Cardiac muscle cell (in vitro differentiated cells and primary cell): ENCODE measurements at places on chromosomes 6 and 20.

- DNase-seq: no peak
Measured at GRCh38 chr20:22465622-22466446, 118.5 kb downstream of the FOXA2 start.

- no peak for DNase-seq
Measured at GRCh38 chr6:4958624-4959023, 45.2 kb downstream of the RPP40 start.

- no peak for DNase-seq
Measured at GRCh38 chr6:130140084-130140483, 82.7 kb downstream of the SAMD3 start.

DNA sequence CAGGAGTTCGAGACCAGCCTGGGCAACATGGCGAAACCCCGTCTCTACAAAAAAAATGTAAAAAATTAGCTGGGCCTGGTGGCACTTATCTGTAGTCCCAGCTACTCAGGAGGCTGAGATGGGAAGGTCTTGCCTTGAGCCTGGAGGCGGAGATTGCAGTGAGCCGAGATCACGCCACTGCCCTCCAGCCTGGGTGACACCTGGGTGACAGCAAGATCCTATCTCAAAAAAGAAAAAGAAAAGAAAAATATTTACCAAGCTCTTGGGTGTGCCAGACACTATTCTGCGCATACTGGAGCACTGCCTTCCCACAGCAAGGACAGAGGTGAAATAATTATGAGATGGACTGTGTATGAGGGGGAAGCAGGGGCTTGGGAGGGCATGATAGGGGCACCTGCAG is 19.6 kb downstream of the POFUT1 start:
- no peak for DNase-seq

- DNase-seq: no peak
Measured at GRCh38 chr6:44542401-44543116, 155.1 kb downstream of the CDC5L start.

GRCh38 chr6:112502351-112503090 is 155.4 kb downstream of the RFPL4B start:
- peak; percentile 35 for DNase-seq

DNA sequence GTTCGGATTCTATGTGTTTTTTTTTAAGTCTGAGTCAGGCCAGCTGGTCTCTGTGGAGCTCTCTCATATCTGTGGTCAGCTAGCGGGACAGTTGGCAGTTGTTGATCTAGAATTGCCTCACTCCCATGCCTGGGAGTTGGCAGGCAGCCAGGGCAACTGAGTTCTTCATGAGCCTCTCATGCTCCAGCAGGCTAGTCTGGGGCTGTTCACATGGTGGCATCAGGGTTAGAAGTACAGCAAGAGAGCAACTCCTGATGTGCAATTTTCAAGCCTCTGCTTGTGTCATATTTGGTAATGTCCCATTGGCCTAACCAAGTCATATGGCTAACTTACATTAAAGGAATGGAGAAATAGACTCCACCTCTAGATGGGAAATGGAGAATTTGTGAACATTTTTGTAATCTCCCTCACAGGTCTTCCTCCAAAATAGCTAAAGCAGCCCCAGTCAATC is 6.7 kb upstream of the IFT52 start:
- peak; percentile 99 for DNase-seq

DNA sequence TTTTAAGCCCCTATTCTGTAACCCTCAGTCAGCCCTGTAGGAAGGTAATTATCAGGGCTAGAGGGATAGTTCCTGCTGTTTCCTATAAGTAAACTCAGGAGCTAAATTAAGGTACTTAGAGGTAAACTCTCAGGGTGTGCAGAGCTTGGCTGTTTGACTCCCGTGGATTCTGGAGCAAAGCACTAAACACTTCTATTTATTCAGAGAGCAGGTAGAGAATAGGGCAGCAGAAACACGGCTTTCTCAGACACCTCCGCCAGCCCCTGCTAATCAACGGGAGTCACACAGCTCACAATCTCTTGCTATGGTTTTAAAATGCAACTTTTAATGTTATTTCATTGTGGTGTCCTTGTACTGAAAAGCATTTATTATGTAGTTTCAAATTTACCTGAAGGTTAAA is 21.8 kb downstream of the PRKN start:
- no peak for DNase-seq

DNA sequence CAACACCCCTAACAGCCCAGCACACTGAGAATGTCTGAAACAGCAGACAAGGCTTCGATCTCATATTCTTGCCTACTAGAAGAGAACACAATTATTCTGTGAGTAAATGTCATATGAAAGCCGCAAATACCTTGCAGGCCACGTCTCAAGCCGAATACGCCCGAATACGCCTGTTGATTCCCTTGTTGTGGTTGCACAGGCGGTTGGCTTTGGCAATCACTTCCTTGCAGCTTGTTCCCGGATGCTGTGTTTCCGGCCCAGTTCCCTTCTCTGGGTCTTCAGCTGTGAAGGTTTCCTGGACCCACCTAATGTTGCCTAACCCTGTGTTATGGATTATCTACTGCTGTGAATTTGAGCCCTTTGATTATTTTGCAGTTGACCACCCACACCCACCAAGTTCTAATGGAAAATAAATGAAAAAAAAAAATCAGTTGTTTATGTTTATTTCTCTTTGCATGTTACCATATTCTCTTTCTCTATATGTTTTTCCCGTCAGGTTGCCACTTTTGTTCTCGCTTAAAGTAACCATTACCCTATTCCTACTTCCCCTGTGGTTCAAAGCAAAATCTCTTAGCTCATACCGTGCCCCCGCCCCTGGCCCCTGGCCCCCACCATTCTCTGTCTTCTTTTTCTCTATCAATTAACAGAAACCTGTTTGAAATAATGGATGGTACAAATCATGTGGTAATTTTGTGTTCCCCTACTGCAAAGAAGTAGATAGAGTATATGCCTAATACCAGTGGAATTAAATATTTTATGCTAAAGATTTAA is 172.4 kb downstream of the ADGB start:
- peak; percentile 13 for DNase-seq

DNA sequence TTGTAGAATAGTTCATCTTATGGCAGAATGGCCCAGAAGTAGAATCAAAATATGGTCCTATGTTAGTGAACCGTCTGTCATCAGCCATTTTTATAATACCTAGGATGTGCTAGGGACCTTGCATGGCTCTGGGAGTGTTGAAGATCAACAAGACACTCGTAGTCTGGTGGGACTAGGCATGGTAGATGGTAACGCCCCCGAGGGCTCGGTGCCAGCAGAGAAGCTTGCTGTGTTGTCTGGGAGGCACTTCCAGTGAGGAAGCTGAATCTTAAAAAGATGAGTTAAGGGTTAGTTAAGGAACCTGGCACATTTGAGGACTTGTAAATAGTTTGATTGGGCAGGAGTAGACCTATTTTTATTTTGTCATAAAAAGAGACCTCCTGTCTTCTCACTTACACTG is 82.4 kb downstream of the MAP3K4 start:
- DNase-seq: no peak

- DNase-seq: no peak
Measured at GRCh38 chr6:144652292-144652891, 367.3 kb downstream of the UTRN start.

DNA sequence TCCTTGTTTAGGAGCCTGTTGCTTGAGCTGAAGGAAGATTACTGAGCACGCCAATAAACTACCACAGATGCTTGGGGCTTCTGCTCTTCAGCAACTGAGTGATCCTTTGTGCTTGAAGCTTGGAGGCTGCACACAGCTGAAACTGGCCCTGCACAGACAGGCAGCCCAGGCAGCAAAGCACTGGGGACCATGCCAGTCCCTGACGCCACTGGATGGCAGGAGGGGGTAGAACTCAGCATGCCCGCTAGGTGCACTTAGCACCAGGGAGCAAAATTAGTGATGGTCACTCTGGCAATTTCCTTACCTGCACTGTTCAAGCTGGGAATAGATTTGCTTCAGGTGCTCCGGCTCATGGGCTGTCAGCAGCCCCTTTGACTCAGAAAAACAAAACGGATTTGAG is 91.5 kb downstream of the FAM50B start:
- DNase-seq: no peak

- DNase-seq: no peak
Measured at GRCh38 chr20:24998631-24999445, 6.3 kb upstream of the APMAP start.

DNA sequence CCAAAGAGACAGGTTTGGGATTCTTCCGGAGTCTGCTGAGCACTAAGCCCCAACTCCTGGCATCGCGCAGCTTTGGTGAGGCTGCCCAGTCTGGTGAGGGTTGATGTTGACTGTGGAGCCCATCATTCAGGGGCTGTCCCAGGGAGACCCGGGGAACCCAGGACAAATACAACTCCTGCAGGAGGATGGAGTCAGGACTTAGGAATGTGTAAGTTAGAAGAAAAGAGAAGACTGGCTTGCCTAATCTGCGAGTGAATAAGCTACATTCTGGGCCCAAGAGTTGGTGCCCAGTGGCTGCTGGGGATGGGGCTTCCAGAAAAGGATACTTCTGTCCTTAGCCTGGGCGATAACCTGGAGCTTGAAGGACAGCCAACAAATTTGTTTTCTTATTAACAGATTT is 47.9 kb downstream of the STK35 start:
- no peak for DNase-seq

DNA sequence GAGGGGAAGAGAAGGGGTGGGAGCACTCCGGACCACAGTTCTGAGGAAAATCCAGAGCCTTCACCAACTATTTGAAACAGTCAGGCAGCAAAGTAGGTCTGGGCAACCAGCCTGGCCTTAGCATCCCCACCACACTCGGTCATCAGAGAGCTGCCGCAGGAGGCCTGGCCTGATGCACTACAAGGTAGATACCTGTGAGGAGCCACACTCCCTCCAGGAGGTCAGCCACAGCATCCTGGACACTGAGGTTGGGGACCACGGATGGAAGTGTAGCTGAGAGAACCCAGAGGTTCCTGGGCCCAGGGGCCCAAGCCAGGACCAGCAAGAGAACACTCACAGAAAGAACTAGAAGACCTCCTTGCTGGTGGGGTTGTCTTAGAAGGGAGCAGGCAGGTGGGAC is 194.8 kb upstream of the PROKR2 start:
- no peak for DNase-seq

- DNase-seq: no peak
Measured at GRCh38 chr6:40474937-40475336, 112.2 kb downstream of the LRFN2 start.

DNA sequence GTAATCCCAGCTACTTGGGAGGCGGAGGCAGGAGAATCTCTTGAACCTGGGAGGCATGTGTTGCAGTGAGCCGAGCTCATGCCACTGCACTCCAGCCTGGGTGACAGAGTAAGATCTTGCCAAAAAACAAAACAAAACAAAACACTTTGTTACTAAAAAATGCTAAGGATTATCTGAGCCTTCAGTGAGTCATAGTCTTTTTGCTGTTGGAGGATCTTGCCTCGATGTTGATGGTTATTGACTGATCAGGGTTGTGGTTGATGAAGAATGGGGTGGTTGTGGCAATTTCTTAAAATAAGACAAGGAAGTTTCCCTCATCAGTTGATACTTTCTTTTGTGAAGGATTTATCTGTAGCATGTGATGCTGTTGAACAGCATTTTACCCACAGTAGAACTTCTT is 196.8 kb upstream of the HDDC2 start:
- no peak for DNase-seq

DNA sequence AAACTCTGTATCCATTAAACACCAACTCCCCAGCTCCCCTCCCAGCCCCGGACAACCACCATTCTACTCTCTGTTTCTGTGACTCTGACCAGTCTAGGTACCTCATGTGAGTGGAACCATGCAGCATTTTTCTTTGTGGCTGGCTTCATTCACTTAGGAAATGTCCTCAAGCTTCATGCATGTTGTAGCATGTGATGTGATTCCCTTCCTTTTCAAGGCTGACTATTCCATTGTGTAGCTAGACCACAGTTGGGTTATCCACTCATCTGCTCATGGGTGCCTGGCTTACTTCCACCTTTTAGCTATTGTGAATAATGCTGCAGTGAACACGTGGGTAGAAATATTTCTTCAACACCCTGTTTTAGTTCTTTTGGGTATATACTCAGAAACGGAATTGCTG is 8.8 kb upstream of the BPHL start:
- no peak for DNase-seq
